ENCODE measurements at places on chromosomes 5 and 9. TPM values are rescaled to one million over a fixed set of nuclear protein-coding genes. Genes with fewer than 3 reads are reported as not detected.

The ADAMTSL1 gene
- total RNA-seq: 39.1 TPM

The CXCL14 gene
- not detected for total RNA-seq

The SUSD3 gene
- 5.6 TPM for total RNA-seq

The SAXO1 gene
- not detected for total RNA-seq

The C9orf153 gene
- total RNA-seq: not detected

The SERF1A gene
- 1.5 TPM for total RNA-seq

The PCDHB14 gene
- not detected for total RNA-seq

The ISCA1 gene
- total RNA-seq: 12.2 TPM

The GKAP1 gene
- total RNA-seq: 1.0 TPM

The SPINK4 gene
- not detected for total RNA-seq

The ADGRD2 gene
- not detected for total RNA-seq

The DELE1 gene
- total RNA-seq: 44.2 TPM

The CCL21 gene
- not detected for total RNA-seq

The CDX1 gene
- total RNA-seq: not detected

The FAXDC2 gene
- total RNA-seq: 3.1 TPM

The POLE3 gene
- 62.4 TPM for total RNA-seq

The FBP2 gene
- total RNA-seq: not detected

The ZFP37 gene
- 1.5 TPM for total RNA-seq

The WWC1 gene
- 3.1 TPM for total RNA-seq

The CDC20B gene
- not detected for total RNA-seq

The FOXD4L4 gene
- total RNA-seq: not detected

The JAKMIP2 gene
- total RNA-seq: 14.1 TPM

The AMBP gene
- total RNA-seq: not detected

The TMEM252 gene
- total RNA-seq: not detected

The DOK3 gene
- 0.17 TPM for total RNA-seq

The EQTN gene
- not detected for total RNA-seq

The MAMDC4 gene
- 2.5 TPM for total RNA-seq

The PRUNE2 gene
- 3.6 TPM for total RNA-seq

The STING1 gene
- 51.0 TPM for total RNA-seq

The AHRR gene
- total RNA-seq: 10.6 TPM

The FANCC gene
- 5.5 TPM for total RNA-seq

The PCDHGB4 gene
- 4.0 TPM for total RNA-seq

The DPYSL3 gene
- 62.7 TPM for total RNA-seq

The STKLD1 gene
- total RNA-seq: not detected
